ENCODE measurements at places on chromosomes 5 and 9.

- no peak for DNase-seq
These were observed 20.5 kb downstream of the SWI5 start for GRCh38 chr9:128296340-128297220.

DNA sequence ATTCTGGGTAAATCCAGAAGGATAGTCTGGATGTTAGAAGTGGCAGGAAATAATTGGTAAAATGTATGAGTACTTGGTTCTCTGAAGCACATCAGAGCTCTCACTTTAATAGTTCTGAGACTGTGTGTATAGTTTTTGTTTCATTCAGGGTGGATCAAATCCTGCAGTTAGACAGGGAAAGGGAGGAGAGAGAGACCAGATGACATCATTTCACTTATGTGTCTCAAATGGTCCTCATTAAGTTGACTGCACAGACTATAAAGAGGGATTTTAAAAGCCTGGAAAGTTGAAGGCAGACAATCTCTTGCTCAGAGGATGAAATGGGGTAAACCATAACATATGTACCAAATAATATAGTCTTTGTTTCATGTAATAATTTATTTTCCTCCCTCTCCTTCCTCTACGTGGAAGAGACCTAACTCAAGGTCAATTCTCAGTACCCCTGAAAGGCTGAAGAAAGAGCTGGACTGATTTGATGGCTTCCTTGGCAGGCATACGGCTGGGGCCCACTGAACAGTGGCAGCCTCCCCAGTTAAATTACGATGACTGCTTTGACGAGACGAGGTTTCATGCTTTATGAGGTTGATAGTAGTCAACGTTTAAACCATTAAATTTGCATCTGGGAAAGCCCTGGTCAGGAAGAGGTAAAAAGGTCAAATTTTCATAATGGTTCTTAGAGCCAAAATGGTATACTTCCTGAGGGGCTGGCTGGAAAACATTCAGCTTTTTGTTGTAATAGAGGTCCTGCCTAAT is 395.1 kb upstream of the RPS23 start:
- DNase-seq = no peak

- no peak for DNase-seq
These were observed at the start of gene DIPK1B for GRCh38 chr9:136711751-136712689. TSS of gene DIPK1B (plus strand) at chr9:136712572. CDS start at chr9:136712666, 94 bp downstream.

- no peak for DNase-seq
These were observed 77.6 kb downstream of the UGCG start for GRCh38 chr9:111974092-111974681.

GRCh38 chr5:134055015-134055414 is 50.2 kb upstream of the VDAC1 start:
- DNase-seq = no peak

- DNase-seq = no peak
These were observed 55.8 kb upstream of the SMARCA2 start for GRCh38 chr9:1959371-1959770.

Data from midbrain (tissue), 1 donor.